GM18507 (cell line): ENCODE measurements at places on chromosomes 5 and 9.

GRCh38 chr9:106892632-106893031 lies 29.7 kb downstream of the ZNF462 start:
- DNase-seq, result no peak

GRCh38 chr5:173888473-173889131 lies 453 bp downstream of the CPEB4 start:
- no peak for DNase-seq

- DNase-seq, result no peak
Observed at GRCh38 chr9:99820685-99821395, 845 bp upstream of the NR4A3 start.

- no peak for DNase-seq
Observed at GRCh38 chr5:173743641-173744343, 127.3 kb upstream of the BOD1 start.

GRCh38 chr9:31839273-31839672 lies 545.2 kb upstream of the ACO1 start:
- DNase-seq, result no peak

GRCh38 chr9:73916016-73916673 lies 581.0 kb upstream of the RORB start:
- no peak for DNase-seq

GRCh38 chr9:92752812-92753404 lies 11.7 kb downstream of the BICD2 start:
- DNase-seq, result no peak

DNA sequence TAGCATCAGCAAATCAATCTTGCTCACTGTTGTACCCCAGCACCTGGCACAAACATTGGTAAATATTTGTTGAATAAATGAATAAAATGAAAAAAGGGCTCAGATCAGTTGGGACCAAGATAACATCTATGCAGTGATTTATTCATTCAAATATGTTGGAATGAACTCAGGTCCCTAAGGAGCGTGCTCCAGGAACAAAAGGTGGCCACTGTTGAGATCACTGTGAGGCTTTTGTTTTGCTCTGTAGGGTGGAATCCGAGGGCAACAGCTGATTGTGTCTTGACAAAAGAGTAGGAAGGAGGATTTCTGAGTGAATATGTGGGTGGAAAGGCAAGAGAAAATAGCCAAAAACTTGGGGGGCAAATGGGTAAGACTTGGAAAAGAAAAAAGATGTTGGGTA lies 89.7 kb downstream of the PPP2R2B start:
- no peak for DNase-seq

- no peak for DNase-seq
Observed at GRCh38 chr9:116491219-116491618, 195.9 kb upstream of the TRIM32 start.
